ENCODE measurements at places on chromosomes 6 and 20.

GRCh38 chr6:130697271-130697994 lies 129.8 kb upstream of the SMLR1 start:
- DNase-seq, result no peak

DNA sequence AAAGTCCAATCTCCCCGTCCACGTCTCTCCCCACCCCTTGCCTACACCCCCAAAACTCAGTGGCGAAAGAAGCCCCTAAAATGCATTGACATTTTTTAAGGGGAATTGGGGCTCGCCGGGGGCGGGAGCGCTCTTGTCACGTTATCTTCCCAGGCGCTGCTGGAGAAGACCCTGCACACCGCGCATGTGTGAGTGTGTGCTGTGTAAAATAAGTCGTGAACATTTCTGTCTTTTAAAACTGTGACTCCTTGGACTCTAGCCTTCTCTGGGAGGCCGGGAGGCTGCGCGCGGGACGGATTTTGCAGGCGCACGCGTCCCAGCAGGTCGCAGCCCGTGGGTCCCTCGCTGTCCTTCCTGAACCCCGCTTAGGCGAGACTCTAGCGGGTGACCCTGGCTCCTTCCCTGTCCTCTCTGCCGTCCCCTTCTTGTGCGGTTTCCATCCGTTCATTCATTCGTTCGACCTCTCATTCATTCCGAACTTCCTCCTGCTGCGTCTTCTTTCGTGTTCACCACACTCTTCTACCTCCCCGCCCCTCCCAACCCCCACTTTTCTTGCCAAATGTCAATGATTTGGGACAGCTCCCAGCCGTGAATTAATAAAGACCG lies 2.2 kb downstream of the NRN1 start:
- DNase-seq, result no peak

DNA sequence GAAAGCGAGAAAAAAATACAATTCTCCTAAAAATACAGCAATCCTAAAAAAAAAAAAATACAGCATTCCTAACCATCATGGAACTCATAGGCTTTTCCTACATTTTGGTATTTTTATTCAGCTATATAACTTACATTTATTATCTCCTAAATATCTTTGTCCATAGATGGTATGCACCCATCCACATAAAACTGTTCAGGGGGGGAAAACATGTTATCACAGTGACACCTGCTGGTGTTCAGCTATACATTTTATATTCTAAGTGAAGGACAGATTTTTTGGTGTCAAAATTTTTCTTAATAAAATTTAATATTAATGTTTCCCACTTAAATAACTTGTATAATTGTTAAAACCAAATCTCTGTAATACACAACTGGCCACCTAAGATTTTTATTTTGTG lies 58.0 kb downstream of the BLOC1S5 start:
- DNase-seq, result no peak

- DNase-seq, result no peak
Measured at GRCh38 chr6:89952105-89952671, 57.9 kb downstream of the GJA10 start.

- no peak for DNase-seq
Measured at GRCh38 chr20:41989935-41990635, 371.9 kb upstream of the CHD6 start.
